Right ventricle myocardium superior (tissue), 1 donor: ENCODE measurements at places on chromosomes 1 and 21.

DNA sequence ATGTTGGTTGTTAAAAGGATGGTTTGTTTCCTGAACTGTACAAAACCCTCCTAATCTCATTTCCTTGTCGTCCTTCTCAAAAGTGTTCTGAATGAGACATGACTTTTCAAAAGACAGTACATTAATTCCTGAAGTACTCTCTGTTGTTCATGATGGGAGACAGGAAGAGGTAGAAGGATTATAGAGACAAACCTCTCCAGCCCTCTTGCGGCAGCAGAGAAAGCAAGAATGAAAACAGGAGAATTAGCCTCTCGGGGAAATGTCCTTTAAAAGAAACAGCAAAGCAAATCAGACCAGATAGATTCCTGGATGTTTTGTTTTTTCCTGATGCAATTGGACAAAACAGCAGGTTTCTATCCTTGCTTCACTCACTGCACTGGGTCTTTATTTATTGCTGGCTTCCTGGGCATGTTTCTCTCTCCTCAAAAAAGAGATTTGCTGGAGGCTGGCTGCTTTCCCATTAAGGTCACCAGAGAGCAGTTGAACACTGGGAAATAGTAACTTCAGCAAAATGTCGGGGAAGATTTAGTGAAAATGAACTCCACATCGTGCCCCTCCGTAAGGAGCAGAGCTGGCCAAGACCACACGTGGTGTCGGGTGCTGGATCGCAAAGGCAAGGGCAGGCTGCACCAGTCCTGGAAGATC lies 145.8 kb upstream of the SYT6 start:
- DNase-seq = no peak

DNA sequence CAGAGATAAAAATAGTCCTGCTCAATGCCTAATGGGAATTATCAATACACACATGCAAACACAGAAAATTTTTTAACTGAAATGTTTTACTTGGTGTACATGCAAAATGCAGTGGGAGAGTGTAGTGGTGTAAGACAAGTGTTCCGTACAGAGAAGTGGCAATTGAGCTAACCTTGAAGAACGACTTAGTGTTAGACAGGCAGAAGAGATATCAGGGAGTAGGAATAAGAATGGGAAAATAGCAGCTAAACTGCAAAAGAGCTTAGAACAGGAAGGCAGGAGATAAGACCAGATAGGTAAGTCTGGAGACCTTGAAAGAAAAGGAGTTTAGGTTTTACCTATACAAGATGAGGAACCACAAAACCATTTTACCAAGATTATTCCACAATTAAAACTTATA lies 9.0 kb downstream of the USP24 start:
- no peak for DNase-seq

- DNase-seq = no peak
Measured at GRCh38 chr1:234288946-234289345, 84.3 kb upstream of the COA6 start.

GRCh38 chr1:153608742-153609584 lies 4.0 kb downstream of the S100A16 start:
- peak; percentile 86 for DNase-seq

DNA sequence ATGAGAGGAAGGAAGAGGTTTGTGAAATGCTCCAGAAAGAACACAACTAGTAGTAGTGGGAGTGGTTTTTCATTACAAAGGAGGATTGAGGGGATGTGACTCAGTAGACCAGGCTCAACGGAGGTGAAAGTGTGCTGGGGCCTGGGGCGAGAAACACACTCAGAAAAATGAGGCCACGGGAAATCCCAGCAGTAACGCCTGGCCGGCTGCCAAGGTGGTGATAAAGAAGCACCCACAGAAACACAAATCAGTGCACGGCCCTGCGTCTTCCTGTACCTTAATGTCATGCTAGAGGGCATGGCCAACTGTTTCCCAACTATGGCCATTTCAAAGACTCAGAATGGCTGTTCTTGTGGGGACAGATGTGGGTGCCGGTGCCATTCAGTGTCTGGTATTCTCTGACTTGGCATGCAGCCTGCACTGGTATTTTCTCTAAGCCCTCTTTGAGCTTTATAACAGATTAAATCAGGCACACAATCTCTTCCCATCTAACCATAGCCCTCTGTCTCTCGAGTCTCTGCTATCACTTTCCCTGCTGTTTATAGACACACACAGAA lies 38.2 kb downstream of the URB2 start:
- DNase-seq = peak; percentile 60

DNA sequence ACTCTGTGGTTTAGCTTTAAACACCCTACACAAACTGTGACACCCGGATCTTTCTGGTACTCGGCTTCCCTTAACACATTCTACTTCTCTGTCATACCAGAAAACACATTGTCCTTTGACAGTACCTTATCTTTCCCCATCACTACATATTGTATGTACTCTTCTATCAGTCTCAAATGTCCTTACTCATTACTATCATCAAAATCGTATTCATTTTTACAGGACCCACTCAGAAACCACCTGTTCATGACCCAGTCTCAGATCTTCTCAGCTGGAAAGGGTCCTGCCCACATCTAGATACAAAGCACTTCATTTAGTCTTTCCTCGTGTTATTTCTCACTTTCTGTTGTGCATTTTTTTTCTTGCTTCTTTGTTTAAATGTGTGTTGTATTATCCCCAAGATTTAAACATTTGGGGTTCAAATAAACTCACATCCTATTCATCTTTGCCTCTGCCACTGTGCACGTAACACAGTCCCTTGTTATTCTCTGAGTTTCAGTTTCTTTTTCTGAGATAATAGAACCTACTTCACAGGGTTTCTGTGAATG lies 27.7 kb downstream of the CD34 start:
- no peak for DNase-seq

DNA sequence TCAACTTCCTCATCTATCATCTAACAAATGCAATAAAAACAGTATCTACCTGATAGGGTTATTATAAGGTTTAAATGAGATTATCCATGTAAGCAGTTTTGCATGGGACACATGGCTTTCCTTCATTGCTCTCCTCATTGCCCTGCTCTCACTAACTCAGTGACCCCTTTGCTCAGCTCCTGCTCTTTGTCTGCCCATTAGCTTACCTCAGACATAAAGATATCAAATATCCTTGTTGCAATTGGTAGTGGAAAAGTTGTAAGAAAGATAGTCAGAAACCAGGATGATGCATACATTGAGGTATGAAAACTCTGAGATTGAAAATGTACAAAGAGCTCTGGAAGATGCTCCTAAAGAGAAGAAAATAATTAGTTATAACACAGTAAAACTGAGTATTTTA lies 89.8 kb downstream of the EVI5 start:
- DNase-seq = no peak

DNA sequence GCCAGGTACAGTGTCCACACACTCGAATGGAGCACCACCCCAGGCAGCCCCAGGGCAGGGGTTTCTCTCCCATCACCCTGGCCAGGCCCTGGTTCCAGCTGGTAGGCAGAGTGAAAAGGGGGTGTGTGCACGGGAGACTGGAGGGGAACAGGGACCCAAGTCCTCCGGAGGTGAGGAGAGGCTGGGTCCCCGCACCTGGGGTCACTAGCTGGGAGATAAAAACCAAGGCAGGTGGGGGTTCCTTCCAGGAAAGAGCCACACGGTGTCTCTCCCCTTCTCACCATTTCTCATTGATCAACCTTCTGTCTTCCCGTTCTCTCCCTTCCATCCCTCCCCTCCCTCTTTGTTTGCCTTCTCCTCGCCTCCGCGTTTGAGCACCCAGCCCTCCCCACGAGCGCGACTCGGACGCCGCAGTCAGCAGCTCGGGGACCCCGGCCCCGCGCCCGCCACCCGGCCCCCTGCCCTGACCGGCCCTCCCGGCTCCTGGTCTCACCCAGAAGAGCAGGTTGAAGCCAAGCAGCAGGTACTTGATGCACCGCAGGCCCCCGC lies 358 bp downstream of the TSPAN2 start:
- no peak for DNase-seq

- DNase-seq = peak; percentile 56
Measured at GRCh38 chr1:9689971-9690381, 38.4 kb downstream of the PIK3CD start.

GRCh38 chr1:32352831-32353383 lies 9.4 kb downstream of the FAM229A start:
- peak; percentile 60 for DNase-seq

DNA sequence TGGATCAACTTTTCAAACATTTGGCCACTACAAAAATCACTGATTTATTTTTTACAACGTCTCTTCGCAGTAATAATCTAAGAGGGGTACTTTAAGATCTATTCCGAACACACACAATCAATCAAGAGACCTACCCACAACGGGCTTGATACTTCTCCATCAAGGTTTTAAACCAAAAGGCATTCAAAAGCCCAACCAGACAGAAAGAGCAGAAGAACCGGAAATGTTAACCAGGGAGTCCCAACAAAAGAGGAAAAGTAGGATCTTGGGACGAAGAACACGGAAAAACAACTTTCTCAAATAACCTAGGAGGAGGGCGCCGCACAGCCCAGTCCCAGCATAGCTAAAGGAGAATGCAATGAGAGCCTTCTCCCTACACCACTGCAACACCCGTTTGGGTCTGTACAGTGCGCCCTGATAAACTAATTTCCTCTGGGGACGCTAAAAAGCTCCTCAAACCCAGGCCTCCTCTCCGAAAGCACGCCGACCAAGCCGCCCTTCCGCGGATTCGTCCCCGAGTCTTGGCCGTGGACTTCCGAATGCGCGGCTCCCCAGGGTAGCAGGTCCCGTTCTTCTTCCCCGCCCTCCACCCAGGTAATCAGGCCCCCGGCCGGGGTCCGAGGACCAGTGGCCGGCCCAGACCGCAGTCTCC lies 623 bp downstream of the RPL22 start:
- DNase-seq = peak; percentile 52

GRCh38 chr1:64878931-64879611 lies 87.3 kb downstream of the JAK1 start:
- no peak for DNase-seq

GRCh38 chr1:180415985-180416633 lies 86.3 kb downstream of the ACBD6 start:
- DNase-seq = no peak

GRCh38 chr1:21216835-21217811 lies 40.4 kb upstream of the EIF4G3 start:
- DNase-seq = no peak

DNA sequence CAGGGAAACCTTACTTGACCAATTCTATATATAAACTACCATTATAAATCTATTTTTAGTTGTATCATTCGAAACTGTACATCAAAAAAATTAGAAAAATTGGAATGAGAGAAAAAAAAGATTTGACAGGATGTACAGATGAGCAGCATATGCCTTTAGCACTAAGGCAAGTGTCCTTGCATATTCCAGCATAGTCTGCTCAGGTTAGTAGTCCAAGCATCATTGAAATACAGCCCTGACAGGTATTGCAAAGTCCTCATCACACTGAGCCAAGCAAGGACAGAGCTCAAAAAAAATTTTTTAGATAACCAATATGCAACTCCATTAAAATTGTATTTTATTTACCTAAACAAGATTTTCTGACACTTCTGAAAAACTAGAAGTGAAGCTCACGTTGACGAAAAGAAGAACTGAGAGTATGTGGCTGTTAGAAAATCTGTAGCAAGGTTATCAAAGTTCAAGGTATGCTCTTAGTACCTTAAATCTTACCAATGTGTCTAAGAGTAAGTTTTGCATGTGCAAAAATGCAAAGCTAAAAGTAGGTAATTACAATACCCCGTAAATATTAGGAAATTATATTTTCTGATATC lies 465.6 kb upstream of the ADGRL4 start:
- no peak for DNase-seq

DNA sequence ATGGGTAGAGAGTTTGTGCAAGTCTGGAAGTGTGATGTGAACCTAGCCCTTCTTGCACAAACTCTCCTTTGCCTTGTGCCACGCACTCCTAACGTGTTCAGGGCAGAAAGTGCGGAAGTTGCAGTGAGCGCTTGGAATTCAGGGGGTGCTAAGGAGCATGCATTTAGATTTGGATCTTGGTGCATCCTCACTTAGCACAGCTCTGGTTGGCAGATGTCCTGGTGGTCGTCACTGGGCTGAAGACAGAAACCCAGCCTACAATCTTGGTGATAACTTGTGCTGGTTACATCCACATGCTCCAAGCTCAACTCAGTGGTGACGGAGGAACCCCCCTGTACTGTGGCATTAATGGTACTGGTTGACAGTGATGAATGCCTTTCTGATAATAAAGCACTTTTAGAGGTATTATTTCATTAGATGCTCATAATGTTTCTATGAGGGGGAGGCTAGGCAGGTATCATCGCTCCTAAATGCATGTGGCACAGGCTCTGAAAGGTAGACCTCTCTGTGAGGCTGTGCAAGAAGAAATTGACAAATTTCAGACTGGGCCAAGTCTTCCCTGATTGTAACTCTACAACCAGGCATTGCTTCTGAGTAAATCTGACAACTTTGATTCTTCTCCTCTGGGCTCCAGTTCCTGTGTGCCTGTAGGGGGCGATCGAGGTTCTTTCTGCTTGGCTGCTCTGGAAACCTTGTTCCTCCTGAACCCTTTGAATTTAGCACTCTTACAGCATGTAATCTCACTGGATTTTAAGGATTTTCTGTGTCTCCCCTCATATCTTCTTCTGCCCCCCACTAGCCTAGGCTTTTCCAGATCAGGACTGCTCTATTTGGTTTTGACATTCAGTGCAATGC lies 40.6 kb downstream of the MAPKAPK2 start:
- no peak for DNase-seq

DNA sequence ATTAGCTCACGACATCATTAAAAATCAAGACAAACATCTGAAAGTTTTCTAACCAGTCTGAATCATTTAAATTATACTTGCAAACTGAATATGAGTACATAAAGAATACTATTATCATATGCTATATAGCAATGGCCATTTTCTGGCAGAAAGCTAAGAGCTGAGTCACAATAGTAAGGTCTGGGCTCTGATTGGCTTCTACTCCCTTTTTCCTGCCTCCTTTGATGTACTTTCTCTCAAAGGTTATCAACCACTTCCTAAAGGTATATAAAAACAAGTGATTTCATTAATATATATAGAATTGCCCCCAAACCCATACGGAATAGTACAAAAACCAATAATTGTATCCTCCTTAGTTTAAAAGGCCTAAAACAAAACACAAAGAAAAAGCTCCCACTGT lies 7.0 kb downstream of the KCNA3 start:
- no peak for DNase-seq

DNA sequence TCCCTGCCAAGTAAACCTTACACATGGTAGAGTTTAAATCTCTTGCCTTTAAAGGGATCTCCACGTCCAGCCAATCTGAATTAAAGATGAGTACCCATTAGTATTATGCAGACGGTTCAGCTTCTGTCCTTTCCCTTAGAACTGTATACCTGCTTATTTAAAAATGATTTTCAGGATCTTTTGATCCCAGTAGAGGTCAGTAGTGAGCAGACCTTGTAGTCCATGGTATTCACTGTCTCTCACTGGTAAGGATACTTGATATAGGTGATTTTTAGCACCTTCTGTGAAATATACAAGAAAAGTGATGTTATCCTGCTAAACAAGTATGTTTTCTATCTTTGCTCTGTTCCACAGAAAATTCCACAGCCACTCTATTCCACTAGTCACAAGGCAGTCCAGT lies 1211.6 kb upstream of the ADGRL4 start:
- no peak for DNase-seq
